Stimulated activated CD8-positive, alpha-beta memory T cell treated with anti-CD3 and anti-CD28 coated beads, Interleukin-7, amount 100 ng/mL, for 1 hour (primary cell): ENCODE measurements at places on chromosomes 2 and 18.

DNA sequence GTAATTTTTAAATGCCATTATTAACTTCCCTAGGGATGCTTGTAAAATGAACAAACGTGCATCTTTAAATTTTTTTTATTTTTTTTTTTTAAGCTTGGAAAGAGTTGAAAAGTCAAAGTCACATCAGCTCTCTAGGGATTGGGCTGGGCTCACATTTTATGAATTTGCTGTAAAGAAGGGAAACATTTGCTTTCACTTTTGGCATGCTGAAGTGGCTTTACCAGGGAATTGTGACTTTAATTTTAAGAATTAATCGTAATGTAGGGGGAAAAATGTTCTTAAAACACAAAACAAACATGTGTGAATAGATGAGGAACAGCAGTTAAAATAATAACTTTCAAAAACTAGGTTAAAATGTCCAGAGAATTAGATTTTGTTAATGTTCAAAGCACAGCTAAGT is 123.0 kb downstream of the AGAP1 start:
- no peak for DNase-seq

DNA sequence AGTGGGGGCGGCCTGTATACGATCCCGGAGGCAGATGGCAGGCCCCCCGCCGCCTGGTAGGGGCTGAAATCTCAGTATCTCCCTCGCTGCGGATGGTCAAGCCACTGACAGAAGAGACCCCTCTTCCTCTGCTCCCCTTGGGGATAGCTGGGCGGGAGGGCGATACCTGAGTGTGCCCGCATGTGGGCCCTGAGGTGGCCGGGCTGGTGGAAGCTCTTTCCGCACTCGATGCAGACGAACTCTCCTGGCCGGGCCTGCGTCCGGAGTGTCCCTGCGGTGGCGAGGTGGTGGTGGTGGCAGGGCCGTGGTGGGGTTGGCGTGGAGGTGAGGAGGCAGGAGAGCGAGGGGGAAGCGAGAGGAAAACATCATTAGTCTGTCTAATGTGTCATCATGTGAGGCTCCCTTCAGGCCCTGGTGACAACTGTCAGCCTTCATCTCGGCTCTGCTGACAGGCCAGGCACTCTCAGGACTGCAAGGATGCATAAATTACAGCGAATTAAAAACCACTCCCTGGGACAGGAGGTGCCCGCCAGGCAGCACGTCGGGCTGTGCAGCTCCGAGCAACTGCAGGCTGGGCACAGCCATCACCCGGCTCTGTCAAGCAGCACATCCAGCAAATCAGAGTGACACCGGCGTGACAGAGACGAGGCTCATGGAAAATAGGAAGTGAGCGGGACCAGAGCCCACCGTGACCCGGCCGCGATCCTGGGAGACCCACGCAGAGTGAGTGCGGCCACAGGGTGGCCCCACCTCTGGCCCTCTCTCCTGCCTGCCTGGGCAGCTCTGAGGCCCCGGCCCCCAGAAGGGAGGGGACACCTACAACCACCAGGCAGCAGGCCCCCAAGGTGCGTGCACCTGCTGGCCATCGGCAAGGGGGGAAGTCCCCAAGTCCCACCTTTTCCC is 123.5 kb downstream of the ZNF516 start:
- DNase-seq = no peak

- no peak for DNase-seq
Observed at GRCh38 chr2:156797832-156798231, 361.7 kb downstream of the GPD2 start.

- no peak for DNase-seq
Observed at GRCh38 chr2:64210816-64211215, 66.6 kb upstream of the PELI1 start.

DNA sequence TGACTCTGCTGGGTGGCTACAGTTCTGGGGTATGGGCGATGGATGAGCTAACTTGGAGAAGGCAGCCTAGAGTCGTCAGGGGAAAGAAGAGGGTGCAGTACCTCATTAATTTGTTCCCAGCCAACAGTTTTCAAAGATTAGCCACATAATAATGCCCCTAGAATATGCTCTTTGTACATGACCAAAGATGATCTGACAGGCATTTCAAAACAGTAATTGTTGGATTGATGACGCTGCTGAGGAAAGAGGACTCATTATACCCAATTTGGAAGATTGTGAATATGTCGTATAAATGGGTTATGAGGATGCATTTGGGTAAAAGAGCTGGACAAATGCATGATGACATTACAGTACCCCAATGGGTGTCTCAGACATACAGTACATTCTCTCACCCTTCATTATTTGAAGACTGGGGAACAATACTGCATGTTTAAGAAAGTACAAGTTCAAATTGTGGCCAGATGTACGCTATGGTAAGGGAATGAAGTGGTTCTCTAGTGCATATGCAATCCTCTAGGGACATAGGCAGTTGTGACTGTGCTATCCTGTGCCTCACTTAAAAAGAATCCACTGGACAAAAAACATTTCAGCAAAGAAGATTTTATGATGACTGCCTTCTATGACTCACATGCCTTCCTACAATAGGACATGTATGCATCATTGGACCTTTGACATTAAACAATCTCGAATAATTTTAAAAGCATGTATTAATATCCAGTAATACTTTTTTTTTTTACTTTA is 233.2 kb downstream of the CNTNAP5 start:
- DNase-seq = no peak

DNA sequence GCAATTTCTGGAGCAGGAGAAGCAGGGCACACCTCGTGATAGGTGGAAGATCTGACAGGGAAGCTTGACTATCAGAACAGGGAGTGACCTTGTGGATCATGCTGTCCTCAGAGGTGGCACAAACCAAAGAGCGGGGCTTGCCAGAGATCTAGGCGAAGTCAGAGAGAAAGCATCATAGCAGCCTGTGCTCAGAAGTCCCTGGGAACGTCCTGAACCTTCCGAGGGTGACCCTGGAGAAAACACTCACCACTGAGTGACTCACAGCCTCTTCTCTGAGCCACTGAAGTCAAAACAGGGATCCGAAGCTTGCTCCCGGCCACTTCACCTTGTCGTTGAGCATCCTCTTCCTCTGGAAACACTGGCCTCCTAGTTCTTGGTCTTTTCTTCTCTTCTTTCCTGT is 56.7 kb downstream of the IL1R2 start:
- DNase-seq = no peak

DNA sequence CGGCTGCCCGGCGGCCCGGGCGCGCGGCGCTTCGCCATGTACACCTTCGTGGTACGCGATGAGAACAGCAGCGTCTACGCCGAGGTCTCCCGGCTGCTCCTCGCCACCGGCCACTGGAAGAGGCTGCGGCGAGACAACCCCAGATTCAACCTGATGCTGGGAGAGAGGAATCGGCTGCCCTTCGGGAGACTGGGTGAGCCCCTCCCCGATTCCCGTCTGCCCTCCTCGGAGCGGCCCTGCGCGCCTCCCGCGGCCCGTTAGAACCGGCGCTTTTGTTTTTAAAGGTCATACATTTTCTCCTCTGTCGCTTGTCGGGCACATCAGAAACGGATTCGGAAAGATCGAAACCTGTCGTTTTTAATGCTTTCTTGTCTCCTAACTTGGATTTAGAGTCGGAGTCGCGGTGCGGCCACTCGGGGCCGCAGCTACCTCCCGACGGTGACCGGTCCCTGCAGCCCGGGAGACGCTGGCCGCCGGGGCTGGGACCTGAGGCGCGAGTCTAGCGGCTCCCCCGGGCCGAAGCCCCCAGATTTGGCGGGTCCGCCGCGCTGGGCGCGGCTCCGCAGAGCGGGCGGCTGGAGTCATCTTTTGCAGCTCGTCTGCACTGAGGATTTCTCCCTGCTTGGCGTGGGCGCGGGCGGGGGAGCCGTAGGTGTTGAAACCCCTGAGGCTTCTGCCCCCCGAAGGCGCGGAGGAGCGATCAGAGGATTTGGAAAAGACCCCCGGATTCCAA is 519 bp downstream of the TTL start:
- DNase-seq = peak; percentile 7

DNA sequence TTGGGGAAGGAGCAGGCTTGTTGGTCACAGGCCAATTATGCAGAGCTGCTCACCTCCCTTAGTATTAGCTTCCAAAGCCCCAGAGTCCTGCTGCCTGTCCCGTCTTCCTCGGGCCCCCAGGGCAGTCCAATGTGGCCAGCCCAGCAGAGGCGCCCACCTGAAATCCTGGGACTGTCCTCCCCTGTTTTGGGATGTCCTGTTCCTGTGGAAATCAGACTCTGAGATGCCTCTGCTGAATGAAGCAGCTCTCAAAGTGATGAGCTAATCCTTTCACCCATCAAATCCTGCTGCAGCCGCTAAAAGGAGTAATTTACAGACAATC is 105.3 kb downstream of the CABLES1 start:
- no peak for DNase-seq

DNA sequence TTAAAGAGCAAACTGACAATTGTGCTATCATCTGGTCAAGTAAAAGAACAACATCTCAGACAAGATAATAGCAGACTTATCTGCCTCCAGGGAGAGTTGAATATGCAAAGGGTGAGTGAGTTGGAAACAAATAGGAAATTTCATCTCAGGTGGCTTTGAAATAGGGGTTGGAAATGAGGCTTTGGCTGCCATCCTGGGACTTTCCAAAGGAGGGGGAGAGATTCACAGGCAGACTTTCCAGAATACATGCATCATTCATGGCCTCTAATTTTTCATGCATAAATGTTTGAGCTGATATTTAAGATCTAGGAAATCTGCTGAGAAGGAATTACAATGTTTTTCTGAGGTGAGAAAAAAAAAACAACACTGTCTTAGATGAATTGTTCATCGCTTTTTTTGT is 300.5 kb downstream of the ALK start:
- no peak for DNase-seq

GRCh38 chr18:11901826-11902438 is 6.2 kb downstream of the MPPE1 start:
- no peak for DNase-seq

DNA sequence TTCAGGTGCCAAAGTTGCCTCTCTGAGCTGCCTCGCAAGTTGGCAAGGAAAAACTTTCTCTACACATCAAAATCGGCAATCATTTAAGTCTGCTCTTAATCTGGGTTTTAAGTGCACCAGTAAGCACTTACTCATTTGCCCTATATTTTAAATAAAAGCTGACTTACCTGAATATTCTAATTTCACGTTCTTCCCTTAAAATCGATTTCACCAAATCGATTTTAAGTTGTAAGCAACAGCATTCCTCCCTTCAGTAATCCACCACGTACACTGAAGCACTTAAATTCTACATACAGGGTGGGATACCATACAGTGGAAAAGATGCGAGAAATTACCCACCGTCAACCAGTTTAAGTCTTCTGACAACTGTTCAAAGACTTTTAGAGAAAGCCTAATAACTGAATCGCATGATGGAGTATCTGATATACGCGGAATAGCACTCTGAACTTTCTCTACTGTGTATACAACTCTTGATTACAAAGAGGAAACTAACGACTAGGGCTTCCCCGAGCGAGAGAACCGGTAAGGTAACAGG is 1.6 kb downstream of the PPP3R1 start:
- no peak for DNase-seq

- no peak for DNase-seq
Observed at GRCh38 chr2:240013343-240013742, 11.8 kb downstream of the NDUFA10 start.

DNA sequence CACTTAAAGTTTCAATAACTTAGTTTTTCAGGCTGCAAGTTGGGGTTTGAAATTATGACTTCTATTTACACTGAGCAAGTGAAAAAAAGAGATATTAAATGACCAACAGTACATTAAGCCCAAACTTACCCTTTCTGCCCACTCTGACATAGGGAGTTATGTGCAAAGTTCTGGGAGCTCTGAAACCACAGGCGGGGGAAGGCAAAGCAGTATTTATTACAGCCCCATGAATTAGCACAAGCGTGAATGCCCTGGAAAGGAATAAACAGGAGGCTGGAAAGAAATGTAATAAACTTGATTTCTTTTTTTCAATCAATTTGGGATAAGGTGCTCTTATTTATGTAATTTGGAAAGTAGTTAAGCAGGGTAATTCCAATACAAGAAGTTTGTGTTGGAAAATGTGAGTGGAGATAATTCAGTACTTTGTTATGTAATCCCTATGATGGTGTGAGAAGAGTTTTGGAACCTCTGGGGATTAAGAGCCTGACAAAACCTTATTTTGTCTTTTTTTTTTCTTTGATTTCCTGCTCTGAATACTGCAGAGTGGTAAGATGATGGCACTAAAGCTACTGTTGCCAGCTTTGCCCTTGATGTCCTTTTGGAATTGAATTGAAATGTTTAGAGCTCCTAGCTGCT is 351.5 kb downstream of the ARHGAP15 start:
- no peak for DNase-seq

DNA sequence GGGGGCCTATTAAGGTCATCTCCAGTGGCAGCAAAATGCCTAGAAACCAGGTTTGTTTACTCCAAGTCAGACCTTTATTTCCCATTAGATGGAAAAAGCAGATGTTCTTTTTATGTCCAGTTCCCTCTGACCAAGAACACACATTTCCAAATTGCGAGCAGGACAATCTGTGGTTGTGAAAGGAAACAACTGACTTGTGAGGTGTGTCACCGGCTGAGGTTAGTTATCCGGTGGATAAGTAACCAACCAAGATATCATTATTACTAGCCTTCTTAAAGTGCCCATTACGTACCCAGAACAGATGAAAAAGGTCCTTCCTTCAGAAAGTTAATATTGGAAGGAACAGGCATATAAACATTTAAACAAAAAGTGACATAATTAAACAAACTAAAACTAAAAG is 112.9 kb downstream of the THADA start:
- no peak for DNase-seq

DNA sequence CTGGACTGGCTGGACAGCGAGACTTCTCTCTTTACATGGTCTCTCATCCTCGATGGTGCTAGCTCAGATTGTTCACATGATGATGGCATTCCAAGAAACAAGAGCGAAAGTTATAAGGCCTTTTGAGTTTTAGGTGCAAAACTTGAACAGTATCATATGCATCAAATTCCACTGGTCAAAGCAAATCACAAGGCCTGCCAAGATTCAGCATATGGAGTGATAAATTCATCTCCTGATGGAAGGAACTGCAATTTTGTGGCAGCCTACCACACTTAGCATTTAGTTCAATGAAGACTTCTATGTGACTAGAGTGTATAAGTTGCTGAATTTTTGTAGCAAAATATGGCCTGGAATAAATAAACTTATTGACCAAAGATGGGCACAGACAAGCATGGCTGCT is 194.0 kb upstream of the EPC2 start:
- DNase-seq = no peak

- DNase-seq = no peak
Observed at GRCh38 chr2:232502511-232502910, 14.9 kb upstream of the ECEL1 start.
